ENCODE measurements at places on chromosomes 5 and 9.
A peak's percentile ranks its signal among the peaks of the same experiment; 100 is the strongest.

- DNase-seq = peak; percentile 15
Measured at GRCh38 chr9:116901260-116901659, 214.2 kb downstream of the TRIM32 start.

DNA sequence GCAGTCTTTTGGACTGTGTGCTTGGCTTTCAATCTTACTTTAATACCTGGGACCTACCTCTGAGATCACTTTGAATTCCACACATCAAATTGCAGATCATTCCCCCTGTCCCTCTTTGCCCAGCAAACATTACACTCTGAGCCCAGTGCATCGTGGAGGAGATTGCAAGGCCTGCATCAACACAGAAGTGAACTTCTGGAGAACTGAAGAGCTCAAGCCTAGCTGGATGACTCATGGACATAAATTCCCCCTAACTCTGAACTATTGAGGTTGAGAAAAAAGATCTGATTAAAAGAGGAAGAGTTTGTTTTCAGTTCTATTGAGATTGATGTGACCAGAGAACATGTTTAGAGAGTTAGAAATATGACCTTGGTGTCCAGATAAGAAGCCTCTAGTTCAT, 316.0 kb upstream of the DMAC1 start:
- DNase-seq = no peak

GRCh38 chr5:86869268-86869667, 251.5 kb downstream of the COX7C start:
- no peak for DNase-seq

DNA sequence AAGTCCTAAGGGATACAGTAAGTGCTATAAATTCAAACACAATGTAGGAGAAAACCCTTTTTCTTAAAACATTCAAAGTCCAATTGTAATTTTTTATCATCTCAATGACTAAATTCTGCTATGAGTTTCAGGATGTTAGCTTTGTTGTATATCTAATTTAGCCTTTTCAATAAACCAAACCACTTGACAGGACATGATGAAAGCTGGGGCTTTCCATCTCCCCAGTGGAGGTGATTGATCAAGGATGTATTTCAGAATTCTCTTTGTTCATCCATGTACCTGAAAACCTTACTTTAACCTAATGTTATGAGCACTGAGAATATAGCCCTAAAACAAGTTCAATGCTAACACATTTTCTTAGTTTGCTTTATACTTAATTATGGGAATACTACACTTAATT, 639.0 kb upstream of the ITGA1 start:
- no peak for DNase-seq

- peak; percentile 97 for DNase-seq
Measured at GRCh38 chr5:159773062-159773924, 143.0 kb upstream of the ADRA1B start.

DNA sequence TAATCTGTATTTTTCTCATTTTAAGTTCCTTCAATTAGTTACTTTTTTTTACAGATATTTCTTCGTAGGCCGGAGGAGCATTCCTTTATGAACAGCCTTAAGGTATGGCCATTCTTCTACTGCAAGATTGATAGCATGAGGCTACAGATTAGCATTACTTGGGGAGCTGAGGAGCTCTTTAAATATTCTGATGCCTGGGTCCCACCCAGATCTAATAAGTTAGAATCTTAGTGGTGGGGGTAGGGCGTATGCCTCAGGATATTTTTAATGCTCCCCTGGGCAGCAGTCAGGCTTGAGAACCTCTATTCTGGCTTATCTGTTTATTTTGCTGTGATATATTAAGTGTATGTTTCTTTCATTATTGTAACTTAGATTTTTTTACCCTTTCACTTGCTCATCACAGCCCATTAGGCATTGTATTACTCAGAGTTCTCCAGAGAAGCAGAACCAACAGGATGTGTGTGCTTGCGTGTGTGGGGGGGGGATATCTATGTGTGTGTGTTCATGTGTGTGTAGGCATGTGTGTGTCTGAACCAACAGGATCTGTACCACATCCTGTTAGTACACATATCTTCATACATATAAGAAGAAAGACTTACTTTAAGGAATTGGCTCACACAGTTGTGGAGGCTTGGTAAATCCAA, 91.8 kb upstream of the MTAP start:
- peak; percentile 61 for DNase-seq

DNA sequence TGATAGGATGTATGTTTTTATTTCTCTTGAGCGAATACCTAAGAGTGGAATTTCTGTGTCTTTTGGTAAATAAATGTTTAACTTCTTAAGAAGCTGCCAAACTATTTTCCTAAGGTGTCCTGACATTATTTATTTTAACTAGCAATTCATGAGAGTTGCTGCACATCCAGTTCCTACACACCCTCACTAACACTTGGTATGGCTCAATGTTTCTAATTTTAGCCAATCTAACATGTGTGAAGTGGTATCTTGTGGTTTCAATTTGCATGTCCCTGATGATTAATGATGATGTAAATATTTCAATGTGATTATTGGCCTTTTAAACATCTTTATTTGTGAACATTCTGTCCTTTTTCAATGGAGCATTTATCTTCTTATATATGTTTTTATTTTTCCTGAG, 2095.5 kb upstream of the C9orf72 start:
- DNase-seq = no peak

DNA sequence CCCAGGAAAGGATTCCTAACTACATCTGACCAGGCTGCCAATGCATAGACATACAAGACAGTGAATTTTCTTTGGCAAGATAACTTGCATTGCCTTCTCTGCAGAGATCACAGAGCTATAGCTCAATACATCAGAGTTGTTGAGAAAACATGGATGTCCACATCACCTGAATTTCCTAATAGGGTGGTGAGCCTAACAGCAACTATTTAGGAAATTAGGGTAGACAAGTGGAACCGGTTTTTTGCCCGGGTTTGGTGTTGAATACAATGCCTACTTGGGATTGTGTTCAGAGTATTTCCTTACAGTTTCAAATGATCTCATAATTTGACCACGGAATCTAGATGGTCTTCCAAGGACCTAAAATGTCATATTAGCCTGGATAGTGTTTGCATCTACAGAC, 262.7 kb downstream of the KIF4B start:
- DNase-seq = no peak

DNA sequence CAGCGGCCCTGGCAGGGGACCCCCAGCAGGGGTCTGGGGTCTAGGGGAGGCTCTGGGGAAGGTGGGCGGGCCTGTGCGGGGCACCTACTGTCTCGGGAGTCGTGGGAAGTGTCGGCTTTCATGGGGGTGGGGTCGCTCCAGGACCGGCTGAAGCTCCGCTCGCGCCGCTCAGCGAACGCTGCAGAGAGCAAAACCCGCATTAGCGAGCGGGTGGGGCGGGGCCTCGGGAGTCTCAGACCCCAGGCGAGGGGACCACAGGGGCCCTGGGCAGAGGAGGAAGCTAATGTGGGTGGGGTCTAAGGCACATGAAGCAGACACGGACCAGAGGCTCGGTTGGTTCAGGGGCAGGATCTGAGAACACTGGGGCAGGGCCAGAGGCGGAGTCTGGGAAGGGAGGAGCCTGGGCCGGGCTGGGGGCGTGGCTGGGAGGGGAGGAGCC, 5.5 kb downstream of the NSMF start:
- DNase-seq = peak; percentile 81

GRCh38 chr5:157168286-157168685, 2.2 kb upstream of the GARIN3 start:
- no peak for DNase-seq

GRCh38 chr9:75116306-75116705, 28.0 kb downstream of the OSTF1 start:
- no peak for DNase-seq

DNA sequence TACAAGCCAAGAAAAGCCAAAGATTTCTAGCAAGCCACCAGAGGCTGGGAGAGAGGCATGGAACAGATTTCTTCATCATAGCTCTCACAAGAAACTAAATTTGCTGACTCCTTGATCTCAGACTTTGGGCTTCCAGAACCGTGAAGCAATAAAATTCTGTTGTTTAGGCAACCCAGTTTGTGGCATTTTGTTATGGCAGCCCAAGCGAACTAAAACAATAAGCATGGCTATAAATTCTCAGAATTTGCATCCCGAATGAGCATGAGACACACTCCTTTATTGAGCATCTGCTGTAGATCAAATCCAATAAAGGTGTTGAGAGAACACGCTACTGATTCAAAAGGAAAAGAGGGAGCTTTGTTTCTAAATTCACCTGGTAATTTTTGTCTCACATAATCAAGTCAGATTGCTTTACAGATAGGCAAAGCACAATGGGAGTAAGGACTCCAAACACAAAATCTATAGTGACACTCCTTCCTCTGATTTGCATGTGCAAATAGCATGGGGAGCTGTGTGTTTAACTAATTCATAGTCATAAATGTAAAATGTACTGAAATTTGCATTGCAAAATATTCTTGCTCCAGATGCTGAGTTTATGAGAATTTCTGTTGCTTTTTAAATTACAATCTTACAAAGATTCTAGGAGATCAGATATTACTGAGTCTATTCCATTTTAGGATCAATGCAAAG, 308.7 kb downstream of the MED10 start:
- no peak for DNase-seq

- peak; percentile 66 for DNase-seq
Measured at GRCh38 chr9:19231126-19231903, 822 bp downstream of the DENND4C start.

Measured in GM23248 (cell line).